ENCODE measurements at places on chromosomes 3 and 15. TPM values are rescaled to one million over a fixed set of nuclear protein-coding genes. Genes with fewer than 3 reads are reported as not detected.

GRCh38 chr3:102722317-102722716 lies 287.5 kb downstream of the ZPLD1 start:
- no peak for DNase-seq

GRCh38 chr15:73809728-73810501 lies 56.8 kb upstream of the INSYN1 start:
- no peak for DNase-seq

GRCh38 chr3:191005790-191006189 lies 143.3 kb upstream of the GMNC start:
- peak; percentile 23 for DNase-seq

DNA sequence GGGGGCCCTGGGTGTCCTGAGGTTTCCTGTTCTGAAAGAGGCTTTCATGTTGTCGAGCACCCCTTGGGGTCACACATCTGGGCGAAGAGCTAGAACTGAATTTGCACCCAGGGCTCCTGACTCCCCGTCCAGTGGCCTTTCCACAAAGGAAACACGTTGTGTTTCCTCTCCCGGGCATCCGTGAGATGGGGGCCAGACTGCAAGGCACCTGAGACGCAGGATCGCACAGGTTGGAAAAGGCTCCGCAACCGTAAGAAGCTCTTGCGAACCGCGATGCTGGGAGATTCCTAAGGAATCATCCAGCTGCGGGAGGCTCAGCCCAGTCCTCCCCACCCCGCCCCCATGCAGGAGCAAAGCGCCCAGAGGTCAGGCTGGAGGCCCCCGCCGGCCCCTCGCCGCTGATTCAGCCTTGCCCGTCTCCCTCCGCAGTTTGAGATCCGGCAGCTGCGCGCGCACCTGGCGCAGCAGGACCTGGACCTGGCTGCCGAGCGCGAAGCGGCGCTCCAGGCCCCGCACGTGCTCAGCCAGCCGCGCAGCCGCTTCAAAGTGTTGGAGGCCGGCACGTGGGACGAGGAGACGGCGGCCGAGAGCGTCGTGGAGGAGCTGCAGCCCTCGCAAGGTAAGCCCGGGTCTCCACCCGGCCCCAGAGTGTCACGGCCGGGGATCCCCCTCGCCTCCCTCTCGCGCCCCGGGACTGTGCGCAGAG lies 119.6 kb downstream of the ETFA start:
- DNase-seq, result no peak

- DNase-seq, result peak; percentile 74
Observed at GRCh38 chr15:55588070-55588814, at the start of gene PYGO1. TSS of gene PYGO1 (minus strand) at chr15:55588345. CDS start at chr15:55587883, 462 bp downstream.

DNA sequence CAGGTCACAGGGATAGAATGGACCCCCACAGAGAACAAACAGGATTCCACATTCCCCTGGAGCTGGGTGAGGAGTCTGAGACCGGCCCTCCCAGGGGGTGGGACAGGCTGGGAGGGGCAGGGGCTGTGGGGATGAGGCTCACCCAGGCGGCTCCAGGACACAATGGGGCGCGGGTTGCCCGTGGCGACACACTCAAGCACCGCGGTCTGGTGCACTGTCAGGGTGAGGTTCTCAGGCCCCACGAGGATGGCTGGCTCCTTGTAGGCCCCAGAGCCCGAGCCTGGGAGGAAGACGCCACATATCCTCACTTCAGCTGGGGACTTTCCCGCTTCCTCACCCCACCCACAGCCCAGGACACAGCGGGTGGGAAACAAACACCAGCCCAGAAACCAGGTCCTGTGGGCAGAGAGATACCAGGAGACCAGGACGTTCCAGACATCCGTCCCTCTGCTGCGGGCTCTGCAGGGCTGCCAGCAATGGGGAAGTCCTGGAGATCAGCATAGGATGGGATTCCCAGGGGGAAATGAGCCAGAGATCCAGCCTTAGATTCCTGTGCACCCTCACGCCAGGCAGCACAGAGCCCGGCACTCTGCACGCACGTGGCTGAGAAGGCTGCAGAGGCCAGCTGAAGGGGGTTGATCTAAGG lies 30.2 kb downstream of the RNU5B-1 start:
- DNase-seq, result no peak

- DNase-seq, result no peak
Observed at GRCh38 chr3:194971965-194972364, 286.3 kb downstream of the FAM43A start.

The CCDC51 gene
- 19.3 TPM for total RNA-seq

The REC114 gene
- not detected for total RNA-seq

The ECE2 gene
- total RNA-seq, result not detected

The FOXL2NB gene
- total RNA-seq, result not detected

Measured in fibroblast of lung (primary cell).